ENCODE measurements at places on chromosomes 7 and 10.

DNA sequence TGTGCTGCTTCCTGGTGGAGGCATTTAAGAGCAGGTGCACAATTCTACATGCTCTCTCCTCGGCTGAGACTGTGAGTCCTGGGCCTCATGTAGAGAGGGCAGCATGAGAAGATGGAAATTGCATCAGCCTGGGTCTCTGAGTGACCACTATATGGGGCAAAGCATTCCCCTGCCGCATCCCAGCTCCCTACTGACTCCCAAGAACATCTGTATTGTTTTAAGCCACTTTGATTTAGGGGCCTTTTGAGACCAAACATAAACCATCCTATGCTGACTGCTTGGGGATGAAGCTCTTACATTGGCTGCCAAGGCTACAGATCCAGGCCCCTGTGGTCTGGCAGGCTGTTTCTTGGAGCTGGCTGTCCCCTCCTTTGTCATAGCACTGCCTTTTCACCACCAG, 101.3 kb upstream of the TBX20 start:
- DNase-seq = no peak

- no peak for DNase-seq
Observed at GRCh38 chr7:149398195-149398820, 62.6 kb downstream of the ZNF777 start.

- no peak for DNase-seq
Observed at GRCh38 chr7:82534684-82535083, 91.1 kb upstream of the CACNA2D1 start.

DNA sequence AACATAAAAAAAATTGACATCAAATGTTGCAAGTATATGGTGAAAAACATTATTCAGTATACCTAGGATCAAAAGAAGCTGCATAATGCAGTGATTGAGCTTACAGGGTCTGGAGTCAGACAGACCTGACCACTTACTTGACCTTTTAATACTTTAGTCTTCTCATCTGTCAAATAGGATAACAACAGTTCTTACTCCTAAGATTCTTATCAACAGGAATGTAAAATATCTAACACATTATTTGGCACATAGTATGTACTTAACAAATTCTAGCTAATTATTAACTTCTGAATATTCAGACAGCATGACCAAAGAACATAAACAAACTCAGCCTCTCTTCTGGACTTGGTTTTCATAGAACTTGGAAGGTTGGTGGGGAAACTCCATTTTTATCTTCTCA, 45.6 kb upstream of the PIP4K2A start:
- no peak for DNase-seq

DNA sequence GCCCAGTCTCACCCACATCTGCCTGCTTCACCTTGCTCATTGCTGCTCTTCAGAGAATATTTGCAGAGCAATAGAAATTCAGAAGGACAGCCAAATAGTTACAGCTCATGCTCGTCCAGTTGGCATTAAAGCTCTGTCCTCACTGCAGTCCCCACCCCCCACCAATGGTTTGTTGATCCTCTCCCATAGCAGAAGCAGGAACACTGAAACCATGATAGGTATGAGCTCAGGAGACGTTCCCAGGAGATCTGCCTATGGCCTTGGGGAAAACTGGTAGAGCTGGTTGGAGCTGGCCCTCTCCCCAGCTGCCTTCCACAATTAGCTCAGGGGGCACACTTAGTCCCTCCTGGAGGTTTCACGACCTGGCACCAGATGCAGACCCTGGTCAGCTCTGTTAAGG, 68.6 kb upstream of the KMT2C start:
- DNase-seq = no peak

DNA sequence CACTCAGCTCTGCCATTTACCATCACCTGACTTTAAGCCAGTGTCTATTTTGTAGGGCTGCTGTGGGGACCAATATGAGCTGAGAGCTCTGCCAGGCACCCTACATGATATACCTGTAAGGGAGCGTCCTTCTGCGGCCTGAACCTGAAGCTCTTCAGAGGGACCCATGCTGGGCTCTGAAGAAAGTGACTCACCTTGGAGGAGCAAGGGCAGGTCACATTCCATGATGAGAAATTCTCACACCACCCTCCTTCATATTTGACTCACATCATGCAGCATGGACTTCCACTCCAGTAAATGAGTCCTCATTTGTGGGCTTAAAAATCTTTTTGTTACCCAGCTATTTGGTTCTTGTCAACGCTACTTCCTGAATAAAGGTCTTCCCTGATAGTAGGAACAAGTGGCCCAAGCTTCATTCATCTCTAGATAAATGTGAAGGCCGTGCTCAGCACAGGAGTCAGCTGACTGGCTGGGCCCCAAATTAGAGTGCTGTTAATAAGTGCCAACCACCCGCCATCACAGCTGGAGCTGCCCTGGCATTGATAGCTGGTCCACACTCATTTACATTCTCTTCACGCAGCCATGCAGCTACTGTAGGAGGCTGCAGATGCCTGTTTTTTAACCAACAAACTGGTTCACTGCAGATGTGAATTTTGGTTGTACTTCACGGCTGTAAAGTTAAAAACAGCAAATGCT, 78.4 kb downstream of the RNF216 start:
- peak; percentile 46 for DNase-seq

- no peak for DNase-seq
Observed at GRCh38 chr10:30464675-30465074, 30.7 kb downstream of the MAP3K8 start.

- no peak for DNase-seq
Observed at GRCh38 chr10:69497231-69497561, 45.9 kb downstream of the TSPAN15 start.

DNA sequence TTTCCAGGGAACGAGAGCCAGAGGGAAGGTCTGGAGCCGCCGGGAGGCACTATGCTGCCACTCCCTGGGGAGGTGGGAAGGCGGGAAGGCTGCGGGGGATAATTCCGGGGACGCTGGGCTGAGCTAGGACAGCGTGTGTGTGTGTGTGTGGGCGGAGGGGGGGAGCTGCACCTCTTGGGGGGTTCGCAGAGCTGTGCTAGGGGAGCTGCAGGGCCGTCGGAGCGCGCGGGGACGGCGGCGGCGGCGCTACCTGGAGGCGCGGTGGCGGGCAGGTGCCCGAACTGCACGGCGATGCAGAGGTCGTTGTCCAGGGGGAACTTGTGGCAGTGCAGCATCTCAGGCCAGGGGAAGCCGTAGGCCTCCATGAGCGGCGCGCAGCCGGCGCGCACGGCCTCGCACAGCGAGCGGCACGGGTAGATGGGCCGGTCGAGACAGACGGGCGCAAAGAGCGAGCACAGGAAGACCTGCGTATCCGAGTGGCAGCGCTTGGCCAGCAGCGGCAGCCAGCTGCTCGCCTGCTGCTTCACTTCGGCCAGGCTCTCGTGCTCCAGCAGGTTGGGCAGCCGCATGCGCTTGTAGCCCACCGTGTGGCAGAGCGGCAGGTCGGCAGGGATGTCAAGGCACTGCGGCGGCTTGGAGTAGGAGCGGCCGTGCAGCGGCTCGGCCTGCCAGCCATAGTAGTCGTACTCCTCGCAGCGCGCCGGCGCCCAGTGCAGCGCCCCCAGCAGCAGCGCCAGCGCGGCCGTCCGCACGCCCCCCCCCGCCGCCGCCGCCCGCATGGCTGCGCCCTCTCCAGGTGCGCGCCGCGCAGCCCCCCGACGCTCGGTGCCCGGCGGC, 526 bp downstream of the SFRP5 start:
- no peak for DNase-seq

- no peak for DNase-seq
Observed at GRCh38 chr10:75028748-75029147, 82.7 kb upstream of the SAMD8 start.

- peak; percentile 83 for DNase-seq
Observed at GRCh38 chr10:21518149-21518640, 7.3 kb downstream of the SKIDA1 start.

DNA sequence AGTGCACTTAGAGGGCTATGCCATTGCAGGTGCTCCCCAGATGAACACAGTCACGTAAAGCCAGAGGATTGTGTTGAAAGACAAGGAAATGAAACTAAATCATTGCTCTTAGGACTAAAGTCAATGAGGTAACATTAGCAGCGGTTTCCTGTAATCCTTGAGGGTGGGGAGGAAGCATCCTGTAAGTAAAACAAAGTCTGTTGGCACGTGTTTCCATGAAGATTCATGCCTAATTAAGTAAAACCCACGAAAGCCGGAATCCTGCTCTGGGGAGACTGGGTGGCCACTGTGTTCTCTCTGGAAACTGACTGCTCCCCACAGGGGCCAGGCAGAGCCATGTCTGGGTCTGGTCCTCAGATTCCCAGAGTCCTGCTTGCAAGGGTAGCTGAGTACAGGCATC, 18.3 kb downstream of the STEAP1B start:
- no peak for DNase-seq

DNA sequence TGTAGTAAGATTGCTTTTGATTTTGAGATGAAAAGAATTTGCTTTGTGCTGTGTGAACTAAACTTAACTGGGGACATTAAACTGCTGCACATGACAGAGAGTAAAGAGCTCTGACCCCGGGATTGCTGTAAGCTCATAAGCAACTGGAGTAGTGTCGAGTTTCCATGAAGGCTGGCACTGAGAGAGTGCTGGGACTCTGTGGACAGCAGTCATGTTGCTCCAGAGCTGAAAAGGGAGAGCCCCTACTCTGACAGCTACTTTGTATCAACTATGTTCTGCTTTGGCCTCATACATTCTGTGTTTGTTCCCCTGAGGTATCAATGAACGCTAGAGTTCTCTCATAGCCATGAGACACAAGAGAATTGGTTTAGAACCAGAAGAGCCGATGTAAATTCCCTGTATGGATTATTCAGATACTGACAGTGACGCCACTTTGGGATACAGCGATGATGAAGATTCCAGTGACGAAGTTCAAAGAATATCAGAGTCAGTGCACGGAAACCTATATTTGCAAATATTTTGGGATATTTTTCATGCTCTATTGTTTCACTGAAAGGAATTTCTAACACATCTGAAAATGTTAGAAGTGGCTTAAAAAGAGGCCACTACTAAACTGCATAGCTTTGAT, 185.9 kb upstream of the DKK1 start:
- no peak for DNase-seq

DNA sequence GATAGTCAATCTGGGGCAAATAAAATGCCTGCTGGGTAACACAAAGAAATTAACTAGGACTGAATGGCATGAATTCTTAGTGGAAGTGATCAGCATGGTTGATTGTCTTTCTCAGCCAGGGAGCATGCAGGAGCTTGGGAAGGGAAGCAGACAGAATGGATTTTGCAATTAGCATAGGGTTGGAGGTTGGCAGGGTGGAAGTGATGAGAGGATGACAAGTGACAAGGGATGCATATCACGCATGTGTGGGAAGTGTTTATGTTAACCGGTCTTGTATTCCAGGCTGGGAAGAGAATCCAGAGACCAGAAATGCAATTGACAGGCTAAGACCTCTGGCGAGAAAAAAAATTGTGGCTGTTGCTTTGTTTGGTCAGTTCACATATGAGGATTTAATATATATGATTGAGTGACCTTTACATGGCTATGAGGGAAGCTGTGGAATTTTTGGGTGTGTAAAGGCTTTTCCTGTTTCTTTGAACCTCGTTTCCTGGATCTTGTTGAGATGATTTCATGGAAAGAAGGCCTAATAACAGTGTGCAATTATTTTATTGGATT, 8.3 kb downstream of the MDFIC start:
- no peak for DNase-seq

GRCh38 chr7:103346396-103346795, 1.0 kb upstream of the PSMC2 start:
- DNase-seq = no peak

DNA sequence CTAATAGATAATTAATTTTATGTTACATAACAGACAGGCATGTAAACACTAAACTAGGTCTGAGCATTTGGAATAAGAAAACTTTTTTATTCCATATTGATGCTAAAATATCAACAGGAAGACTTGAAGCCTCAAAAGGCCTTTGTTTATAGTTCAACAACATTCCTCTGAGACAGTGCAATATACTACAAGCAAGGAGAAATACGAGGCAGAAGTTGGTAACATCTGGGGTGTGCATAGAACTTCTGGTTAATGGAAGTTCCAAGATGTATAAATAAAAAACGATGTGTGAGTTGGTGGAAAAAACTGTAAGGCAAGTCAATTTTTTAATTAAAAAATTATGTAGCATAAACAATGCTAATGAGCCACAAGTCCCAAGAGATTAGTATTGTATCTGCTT, 139.6 kb downstream of the SKAP2 start:
- no peak for DNase-seq

- no peak for DNase-seq
Observed at GRCh38 chr7:85022064-85022697, 164.7 kb downstream of the SEMA3D start.

GRCh38 chr7:149133028-149133710, 7.0 kb upstream of the ZNF425 start:
- DNase-seq = no peak

DNA sequence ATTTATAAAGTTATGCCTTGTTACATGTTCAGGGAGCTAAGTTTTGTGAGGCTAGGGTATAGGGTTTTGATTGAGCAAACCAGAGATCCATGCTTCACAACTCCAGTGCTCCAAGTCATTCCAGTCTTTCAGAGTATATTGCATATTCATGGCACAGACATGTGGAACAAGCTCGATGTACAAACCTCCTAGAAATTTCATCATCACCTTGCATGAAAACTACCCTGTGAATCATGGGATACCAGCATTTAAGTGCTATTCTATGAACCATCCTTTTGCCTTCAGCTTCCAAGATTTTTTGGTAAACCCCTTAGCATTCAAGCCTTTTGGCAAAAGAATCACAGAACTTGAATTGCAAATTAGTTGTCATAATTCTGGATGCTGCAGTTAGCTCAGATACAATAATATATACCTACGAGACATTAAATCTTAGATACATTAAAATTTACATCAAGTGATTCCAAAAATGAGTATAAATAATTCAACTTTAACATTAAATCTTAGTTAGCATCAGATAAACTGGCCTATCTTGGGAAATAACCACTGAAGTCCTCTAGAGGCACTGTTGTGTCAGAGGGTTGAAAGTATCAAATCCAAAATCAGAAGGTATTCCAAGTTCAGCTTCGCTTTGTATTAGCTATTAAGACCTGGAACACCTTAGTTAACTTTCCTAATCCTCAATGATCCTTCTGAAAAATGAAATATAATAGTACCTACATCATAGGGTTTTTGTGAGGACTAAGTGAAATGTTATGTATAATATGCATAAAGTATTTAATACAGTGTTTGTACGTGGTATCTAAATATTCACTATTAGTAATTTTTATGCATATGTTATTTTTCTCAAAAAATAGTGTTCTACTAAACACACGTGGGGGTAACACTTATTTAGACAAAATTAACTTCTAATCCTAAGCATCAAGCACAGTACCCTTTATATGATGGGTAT, 55.5 kb upstream of the CABCOCO1 start:
- DNase-seq = no peak

DNA sequence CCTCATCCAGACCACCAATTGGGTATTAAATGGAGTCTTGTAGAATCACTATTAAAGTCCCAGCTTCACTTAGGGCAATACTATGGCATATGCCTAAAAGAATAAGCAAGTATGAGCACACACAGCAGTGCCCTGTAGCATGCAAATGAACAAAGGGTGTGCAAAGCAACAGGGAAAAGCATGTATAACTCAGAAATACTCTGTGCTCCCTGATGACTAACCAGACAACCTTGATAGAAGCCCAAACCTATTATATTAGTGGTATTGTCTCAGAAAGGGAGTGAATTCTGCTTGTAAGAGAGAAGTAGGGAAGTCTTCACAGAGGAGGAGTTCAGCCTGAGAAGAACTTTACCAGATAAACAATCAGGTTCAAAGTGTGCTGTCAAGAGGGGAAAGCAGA, 131.2 kb downstream of the DGKI start:
- no peak for DNase-seq

All from NCI-H1694 treated with DMSO at 0.1 percent for 48 hours (cell line).